Stimulated activated CD8-positive, alpha-beta memory T cell treated with anti-CD3 and anti-CD28 coated beads, Interleukin-2, amount 100 ng/mL, for 1 hour (primary cell): ENCODE measurements at places on chromosomes 2 and 18.

DNA sequence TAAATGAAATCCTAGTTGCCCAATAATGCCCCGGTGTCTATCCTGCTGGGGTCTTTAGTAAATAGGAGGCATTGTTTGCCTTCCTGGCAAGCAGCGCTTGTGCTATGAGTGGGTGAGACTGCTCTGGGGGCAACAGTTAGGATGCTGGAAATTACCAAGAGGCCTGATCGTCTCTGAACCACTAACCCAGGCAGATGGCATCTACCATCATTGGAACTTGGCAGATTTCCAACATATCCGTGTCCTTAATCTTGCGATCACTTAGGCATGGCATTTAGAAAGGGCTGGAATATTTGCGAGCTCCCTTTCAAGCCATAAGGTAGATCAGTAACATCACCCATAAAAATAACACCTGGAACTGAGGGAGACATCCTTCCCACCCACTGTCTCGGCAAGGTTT lies 18.8 kb upstream of the SH3RF3 start:
- DNase-seq: no peak

- no peak for DNase-seq
Measured at GRCh38 chr2:219042750-219043149, 1.4 kb upstream of the CFAP65 start.

- no peak for DNase-seq
Measured at GRCh38 chr2:55779459-55780421, 86.1 kb upstream of the PNPT1 start.

DNA sequence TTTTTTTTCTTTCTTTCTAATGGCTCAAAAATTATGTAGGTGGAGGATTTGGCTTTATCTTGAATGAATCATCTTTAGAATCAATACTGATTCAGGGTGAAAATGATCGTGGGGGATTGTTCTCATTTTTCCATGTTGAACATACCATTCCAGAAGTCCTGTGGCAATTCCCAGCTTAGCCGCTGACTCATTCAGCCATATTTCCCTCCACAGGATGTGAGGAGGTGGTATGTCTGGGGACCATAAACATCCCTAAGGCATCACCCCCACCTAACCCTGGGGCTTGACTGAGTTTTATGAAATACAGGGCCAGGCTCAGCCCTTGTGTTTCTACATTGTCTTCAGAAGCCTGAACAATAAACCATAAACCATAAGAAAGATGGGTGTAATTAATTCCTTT lies 92.7 kb upstream of the FN1 start:
- no peak for DNase-seq

DNA sequence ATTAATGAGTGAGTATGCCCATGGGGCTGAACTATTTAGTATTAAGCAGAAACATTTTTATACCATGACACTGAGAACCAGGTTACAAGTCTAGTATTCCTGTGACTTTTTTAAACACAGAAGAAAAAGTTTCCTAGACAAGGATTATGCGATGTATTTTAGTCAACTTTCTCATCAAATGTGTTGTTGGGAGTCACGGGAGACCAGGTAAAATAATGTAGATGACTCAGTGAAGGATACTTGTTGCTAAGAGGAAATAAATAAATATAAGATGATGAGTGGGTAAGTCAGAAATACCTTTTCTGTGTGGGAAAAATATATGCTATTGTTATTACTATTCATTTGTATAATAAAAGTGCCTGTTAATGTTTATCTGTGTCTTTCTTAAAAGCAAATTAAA lies 23.4 kb downstream of the MBD5 start:
- no peak for DNase-seq

DNA sequence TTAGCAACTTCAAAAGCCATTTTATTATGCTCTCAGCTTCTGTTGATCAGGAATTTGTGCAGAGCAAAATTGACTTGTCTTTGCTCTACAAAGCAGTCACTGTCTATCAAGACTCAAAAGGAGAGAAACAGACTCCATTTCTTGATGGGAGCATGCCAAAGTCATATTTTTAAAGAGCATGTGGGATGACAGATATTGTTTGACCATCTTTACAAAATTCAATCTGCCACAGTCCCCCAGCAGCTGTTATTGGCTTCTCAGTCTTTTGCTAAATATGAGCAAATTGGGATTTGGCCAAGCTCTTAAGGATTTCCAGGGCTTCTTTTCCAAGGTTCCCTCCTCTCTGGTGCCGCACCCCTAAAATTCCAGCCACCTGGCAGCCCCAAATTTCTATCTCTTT lies 67.9 kb downstream of the TEX51 start:
- DNase-seq: no peak

DNA sequence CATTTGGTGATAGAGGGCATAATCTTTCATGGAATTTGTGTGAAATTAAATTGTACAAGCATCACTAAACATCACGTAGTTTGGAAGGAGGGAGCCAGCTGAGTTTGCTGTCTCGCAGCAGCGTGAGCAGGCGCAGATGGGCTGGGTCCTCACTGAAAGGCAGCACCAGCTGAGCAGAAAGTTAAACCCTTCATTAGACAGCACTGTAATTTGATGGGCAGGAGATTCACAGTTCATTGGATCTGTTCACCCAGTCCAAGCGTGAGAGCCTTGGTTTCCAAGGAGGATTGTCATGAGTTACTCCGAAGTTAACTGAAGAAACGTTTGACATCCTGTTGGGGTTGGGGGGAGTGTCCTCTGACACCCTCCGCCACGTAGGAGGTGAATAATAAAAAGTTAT lies 89.8 kb upstream of the NFATC1 start:
- no peak for DNase-seq

DNA sequence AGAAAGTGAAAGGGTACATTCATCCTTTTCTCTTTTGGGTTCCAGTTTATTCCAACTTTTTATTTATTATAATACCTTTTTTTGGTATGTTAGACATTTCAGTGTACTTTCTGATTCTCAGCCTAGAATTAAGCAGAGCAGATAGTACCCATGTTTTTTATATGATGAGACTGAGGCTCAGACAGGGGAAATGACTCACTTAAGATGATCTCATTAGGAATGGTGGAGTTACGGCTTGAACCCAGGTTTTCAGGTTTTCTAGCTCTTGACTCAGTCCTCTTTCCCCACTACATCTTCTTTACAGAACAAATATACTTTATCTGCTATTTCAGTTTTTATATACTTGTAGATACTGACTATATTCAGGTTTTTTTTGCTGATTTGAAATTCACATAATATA lies 51.7 kb upstream of the OTX1 start:
- DNase-seq: no peak

GRCh38 chr2:14634489-14635390 lies 2.2 kb downstream of the LRATD1 start:
- DNase-seq: no peak

GRCh38 chr2:233068762-233069418 lies 8.7 kb downstream of the INPP5D start:
- no peak for DNase-seq

DNA sequence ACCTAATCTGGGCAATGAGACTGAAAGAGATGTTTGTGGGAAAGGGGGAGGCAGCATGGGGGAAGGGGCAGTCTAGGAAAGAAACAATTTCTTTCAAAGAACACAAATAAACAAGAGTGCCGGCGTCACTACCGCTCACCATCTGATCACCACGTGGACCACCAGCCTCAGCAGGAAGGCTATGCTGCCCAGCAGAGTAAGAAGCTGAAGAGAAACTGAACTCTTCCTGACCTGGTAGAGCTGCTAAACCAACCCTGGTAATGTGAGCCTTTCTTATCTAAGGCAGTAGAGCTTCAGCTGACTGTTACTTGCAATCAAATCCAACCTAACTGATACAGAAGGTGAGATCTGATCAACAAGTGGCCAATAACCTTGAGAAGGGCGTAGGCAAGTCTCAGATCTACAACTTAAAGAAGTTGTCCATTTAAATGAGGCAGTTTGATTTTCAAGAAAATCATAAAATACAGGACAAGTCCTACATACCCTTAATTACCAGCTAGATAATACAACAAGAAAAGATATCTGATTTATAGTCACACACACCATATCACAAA lies 44.2 kb upstream of the SPTBN1 start:
- no peak for DNase-seq

GRCh38 chr2:228652366-228652765 lies 470.9 kb upstream of the SPHKAP start:
- DNase-seq: no peak

DNA sequence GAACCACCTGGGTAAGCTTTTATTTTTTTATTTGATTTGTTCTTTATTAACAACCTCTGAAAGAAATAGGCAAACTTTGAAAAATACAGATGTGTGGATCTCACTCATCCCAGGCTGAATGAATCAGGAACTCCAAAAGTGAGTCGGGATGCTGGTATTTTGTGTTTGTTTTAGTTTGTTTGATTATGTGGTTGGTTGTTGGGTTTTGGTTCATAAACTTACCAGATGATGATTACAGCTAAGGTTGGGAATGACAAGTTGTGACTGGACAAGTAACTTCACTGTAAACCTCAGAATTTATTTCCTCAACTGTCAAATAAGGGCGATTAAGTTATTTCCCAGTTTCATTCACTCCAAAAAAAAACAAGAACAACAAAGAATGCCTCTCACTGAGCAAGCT lies 80.5 kb upstream of the KIF5C start:
- no peak for DNase-seq

DNA sequence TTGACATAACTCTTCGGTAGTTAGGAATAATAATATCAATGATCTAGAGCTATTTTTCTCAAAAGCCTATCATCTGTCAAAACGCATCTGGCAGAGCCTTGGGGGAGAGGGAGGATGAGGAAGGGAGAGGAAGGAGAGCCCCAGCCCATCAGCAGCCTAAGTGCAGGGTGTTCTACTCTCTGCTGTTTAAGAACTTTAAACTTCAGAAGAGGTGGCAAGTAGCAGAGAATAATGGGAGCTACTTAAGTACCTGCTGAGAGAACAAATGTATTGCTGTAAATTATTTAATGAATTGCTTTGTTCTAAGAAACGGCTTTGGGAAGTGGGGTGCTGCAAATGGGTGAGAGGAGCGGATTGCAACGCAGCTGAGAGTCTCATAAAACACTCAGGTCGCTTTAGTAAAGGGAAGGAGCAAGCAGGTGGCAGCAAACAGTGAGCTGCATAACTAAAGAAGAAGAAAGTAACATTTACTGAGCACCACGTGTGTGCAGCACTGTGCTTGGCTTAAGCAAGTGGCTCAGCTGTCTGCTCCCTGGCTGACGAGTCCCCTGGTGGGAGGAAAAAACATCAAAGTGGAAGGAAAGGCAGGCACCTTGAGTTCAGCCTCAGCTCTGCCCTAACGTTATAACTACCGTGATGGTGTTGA lies 26.3 kb upstream of the SH3RF3 start:
- DNase-seq: no peak

GRCh38 chr18:58552057-58552461 lies 76.8 kb downstream of the ALPK2 start:
- DNase-seq: no peak

DNA sequence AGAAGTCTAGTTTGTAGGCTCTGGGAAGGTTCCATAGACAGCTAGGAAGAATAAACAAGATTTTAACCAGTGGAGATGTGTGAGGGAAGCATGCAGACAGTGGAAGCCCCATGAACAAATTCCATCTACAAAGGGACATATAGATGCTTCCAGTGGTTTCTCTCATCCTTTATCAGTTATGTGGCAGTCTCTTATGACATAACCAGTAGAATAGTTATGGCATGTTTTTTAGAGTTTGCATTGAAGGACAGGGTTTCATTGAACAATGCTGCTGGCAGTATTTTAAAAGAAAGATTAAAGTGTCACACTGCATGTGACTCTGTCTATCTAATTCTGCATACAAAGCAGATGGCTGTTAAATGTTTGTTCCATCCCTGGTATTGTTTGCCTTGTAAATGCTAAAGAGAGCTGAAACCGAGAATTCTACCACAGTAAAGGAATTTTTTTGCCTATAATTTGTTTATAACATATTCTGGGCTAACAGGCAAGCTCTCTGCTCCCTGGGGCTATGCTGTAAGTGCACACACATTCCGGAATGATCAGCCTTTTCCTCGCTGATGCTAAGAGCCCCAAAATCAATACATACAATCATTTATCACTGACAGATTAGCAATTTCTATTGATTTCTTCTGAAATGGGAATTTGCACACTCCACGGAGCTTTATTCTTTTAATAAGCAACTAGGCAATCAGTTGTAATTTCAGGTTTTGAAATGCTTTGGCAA lies 76.8 kb upstream of the PELI1 start:
- no peak for DNase-seq

DNA sequence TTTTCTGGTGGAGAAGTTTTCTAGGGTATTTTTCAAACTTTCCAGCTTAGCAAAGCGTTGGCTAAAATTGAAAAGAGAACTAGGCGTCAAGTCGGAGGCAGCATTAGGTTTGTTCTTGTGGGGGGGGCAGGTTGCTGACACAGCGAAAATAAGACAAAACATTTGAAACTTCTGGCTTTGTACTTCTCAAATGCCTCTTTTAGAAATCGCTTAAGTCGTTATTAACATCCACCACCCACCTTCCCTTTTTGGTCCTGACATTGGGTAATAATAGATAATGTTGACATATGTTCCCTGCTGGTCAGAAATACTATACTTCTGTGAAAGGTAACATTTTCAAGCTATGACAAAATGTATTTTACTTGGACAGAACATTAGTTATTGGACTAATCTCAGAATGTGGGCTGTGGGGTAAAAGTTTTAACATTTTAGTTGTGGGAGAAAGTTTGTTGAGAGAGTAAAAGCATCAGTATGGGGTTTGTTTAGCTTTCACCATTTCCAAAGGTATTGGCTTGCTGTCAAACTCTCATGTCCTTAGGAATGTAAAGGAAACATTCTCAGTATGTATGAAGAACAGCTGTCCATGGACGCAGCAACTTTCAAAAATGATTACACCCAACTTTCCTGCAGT lies 88.1 kb upstream of the ZEB2 start:
- DNase-seq: no peak

- no peak for DNase-seq
Measured at GRCh38 chr2:84690225-84690624, 173.9 kb downstream of the DNAH6 start.

- DNase-seq: no peak
Measured at GRCh38 chr2:230434677-230435324, 18.8 kb downstream of the SP100 start.

- DNase-seq: no peak
Measured at GRCh38 chr2:171547256-171547655, 25.0 kb downstream of the CYBRD1 start.

- no peak for DNase-seq
Measured at GRCh38 chr18:54530285-54530684, 60.8 kb upstream of the DYNAP start.

DNA sequence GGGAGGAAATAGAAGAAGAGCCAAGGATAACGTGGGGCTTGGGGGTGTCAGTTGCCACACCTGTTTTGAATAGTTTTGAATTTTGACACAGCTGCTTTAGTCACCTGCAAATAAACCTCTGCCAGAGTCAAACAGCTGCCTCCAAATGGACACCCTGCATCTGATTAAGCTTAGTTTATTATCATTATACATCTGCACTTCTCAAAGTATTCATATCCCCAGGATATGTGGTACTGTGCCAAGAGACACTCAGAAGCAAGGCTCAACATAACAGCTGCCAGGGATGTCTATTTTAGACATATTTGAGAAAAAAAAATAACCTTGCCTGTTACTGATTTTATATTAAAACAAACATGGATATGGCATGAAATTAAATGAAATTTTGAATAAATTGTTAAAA lies 122.5 kb upstream of the WDR75 start:
- DNase-seq: no peak
